ENCODE measurements at places on chromosomes 2 and 18.

- no peak for DNase-seq
Observed at GRCh38 chr2:232668805-232669444, 28.2 kb upstream of the GIGYF2 start.

- DNase-seq: no peak
Observed at GRCh38 chr18:424071-424661, 76.3 kb downstream of the COLEC12 start.

DNA sequence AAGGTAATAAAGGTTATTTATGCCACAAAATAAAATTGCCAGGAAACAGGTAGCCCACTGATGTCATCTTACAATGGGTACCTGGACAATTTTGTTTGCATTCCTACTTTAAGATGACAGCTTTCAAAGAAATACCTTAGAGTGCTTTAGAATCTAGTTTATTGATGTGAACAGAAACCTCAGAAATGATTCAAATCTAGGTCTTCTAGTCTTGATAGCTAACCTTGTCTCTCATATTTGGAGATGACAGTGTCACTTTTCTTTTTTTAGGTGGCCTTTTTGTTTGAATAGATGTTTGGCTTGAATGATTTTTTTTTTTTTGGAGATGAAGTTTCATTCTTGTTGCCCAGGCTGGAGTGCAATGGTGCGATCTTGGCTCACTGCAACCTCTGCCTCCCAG is 69.1 kb downstream of the PIK3C3 start:
- DNase-seq: no peak

GRCh38 chr2:182038576-182038975 is 52.9 kb downstream of the PPP1R1C start:
- DNase-seq: no peak

DNA sequence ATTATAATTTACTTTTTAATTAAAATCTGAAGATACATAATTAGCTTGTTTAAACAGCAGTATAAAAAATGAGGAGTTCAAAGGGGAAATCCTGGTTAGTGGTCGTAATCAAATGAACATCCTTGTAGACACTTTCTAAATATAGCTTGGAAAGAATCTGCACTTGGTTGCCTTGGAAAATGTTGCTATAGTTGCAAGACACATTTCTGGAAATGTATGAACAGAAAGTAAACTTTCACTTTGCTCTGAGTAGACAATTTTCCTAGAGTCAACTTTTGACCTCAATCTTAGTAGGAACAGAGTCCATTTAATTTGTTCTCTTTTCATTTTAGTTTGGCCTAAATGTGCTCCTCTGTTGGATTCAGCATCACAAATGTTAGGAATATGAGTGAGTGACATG is 38.3 kb downstream of the GCA start:
- no peak for DNase-seq

GRCh38 chr2:43391201-43391877 is 164.9 kb upstream of the ZFP36L2 start:
- DNase-seq: no peak

DNA sequence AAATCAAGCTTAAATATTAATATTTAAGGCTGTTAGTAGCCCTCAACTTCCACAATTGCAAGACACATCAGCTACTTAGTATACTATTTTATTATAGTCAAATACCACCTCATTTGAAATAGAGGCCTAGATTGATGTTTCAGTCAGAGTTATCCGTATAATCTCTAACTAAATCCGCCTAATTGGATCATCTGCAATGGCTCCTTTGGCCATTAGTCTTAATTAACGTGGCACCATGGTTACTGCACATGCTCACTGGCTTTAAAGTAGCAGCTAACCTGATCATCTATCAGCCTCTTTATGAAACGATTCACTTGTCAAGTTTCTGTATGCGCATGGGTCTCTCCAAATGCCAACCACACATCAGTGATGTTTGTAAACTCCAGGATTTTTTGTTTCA is 112.3 kb downstream of the COLEC12 start:
- peak; percentile 32 for DNase-seq

GRCh38 chr2:206518997-206519396 is 75.7 kb downstream of the ADAM23 start:
- no peak for DNase-seq

DNA sequence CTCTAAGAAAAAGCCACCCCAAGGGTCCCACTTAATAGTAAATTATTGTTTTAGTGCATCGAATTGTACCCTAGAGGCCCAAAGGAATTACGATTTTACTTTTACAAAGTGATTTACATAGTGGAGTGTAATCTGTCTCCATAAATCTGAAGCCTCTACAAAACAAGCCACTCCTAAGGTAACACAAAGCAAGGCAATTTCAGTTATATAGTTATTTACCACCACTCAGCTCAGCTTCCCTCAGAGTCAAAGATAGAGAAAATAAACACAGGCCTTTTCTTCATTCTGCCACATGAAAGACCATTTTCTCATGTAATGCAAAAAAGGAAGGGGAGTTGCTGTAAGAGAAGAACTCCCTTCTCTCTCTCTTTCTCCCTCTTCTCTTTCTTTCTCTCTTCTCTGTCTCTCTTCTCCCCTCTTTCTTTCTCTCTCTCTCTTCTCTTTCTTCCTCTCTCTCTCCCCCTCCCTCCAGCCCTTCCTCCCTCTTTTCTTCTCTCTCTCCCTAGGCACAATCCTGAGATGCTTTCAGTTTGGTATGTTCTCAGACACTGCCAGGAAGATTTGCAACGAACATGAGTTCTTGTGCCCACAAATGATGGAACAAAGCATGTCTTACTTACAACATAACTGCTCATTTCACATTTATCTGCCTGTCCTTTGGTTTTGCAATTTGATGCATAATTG is 264.5 kb downstream of the BCL2 start:
- no peak for DNase-seq

DNA sequence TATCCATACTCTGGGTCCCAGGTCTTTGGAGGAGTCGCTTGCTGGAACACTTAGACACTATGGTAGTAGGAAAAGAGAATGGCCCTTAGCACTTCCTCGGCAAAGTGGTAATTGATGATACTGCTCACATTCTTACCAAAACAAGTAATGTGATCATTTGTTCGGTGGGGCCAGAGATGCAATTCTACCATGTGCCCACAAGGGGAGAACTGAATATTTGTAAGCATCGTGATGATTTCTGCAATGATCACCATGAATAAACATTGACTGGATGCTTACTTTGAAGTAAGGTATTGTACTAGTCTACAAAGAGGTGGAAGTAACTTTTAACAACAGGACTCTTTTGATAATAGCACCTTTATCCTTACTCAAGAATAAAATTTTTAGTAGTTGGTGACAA is 109.7 kb downstream of the CD8B2 start:
- DNase-seq: no peak

- DNase-seq: no peak
Observed at GRCh38 chr2:151070253-151070652, 191.4 kb downstream of the RBM43 start.

DNA sequence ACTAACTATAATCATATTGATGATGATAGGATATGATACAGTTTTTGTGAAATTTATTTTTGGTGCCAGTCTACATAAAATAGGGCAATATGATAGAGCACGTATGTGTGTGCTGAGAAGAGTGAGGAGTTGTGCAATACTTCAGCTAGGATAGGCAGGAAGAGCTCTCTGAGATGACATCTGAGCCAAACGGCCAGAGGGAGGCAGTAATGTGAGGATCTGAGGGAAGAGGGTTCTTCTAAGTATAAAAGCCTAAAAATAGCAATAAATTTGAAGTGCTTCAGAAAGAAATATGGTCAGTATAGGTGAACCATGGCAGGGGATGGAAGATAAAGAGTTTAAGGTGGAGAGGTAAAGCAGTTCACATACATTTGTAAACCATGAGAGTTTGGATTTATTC is 102.5 kb downstream of the OLA1 start:
- DNase-seq: no peak

GRCh38 chr2:205773989-205774388 is 91.7 kb downstream of the NRP2 start:
- DNase-seq: no peak

- no peak for DNase-seq
Observed at GRCh38 chr2:229032608-229033234, 238.4 kb downstream of the PID1 start.

DNA sequence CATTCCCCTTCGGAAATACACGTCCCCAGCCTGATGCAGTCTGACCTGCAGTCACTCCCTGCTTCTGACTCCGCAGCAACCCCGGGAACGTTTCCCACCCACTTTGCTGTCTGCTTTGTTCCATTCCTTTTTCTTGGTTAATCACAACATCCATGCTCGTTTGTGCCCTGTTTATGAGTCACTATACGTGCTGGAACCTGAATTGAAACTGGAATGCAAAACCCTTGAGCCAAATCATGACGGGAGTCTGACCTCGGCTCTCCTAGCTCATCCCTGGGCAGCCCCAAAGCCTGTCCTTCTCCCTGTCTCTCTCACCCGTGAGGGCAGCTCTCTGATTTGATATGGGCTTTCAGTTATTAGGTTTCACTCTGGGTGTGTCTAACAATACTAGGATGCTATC is 57.1 kb upstream of the RNF152 start:
- DNase-seq: no peak

GRCh38 chr2:132876745-132877391 is 206.9 kb upstream of the LYPD1 start:
- DNase-seq: no peak

DNA sequence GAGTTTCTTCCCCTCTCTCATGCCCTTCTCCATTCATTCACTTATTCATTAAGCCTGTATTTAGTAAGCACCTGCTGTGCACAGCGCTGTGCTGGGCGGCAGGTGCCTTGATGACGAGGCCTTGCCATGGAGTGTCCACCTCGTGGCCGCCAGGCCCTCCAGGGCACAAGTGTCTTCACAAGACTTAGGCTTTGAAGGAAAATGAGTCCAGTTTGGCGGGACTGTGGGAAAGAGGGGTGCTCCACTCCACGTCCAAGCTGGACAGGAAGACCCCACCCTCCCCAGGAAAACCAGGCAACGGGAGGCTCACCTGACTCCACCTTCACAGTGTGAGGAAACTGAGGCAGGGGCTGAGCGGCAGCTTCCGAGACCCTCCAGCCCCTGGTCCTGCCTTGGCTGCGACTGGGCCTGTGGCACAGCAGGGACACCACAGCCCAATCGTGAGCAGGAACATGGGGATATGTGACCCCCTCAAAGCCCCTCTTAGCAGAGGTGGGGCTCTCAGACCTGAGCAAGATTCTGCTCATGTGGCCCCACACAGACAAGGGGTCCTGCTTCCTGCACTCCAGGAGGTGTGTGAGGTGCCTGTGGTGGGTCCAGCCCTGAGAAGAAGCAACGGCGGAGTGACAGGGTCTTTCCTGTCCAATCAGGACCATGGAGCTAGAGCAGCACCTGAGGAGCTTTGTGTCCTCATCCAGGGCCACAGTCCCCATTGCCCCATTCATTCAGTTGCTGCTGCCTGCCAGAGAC is 110.3 kb upstream of the ODC1 start:
- no peak for DNase-seq

- no peak for DNase-seq
Observed at GRCh38 chr2:237968048-237968862, 1.4 kb downstream of the UBE2F start.

- DNase-seq: no peak
Observed at GRCh38 chr2:28095622-28096021, 205.1 kb downstream of the BABAM2 start.

DNA sequence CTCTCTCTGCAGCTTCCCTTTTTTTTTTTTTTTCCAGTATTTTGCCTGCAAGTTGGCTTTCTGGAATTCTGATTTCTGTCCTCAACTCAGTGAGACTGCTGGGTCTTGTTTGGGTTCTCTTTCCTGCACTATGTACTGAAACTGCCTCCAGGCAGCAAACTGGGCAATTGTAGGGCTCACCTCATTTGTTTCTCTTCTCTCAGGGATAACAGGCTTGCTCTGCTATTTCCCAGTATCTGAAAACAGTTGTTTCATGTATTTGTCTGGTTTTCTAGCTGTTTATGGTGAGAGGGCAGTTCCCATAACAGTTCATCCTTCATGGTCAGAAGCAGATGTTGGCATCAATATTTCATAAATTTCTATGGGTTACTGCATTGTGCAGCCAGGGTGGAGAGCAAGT is 206.0 kb downstream of the CYRIA start:
- DNase-seq: no peak

DNA sequence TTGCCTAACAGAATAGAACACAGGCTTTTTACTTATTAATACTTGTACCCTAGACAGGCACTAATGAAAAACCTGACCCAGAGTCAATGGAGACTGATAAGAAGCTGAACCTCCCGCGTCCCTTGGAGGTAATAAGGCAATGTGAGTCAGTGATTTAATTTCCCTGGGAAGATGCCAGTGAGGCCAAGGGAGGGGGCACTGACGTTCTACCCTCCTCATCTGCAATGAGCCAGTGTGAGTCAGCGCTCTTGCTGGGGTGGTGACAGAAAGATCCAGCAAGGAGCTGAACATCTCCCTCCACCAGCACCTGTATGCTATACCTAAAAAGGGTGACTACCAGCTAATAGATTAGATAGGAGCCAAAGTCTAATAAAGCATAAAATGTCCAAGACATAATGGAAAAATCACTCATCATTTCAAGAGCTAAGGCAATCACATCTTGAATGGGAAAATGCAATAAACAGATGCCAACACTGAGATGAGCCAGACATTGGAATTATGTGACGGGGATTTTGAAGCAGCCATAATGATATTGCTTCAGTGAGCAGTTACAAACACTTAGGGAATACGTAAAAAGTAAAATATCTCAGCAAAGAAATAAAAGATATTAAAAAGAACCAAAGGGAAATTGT is 116.9 kb downstream of the TPGS2 start:
- peak; percentile 60 for DNase-seq

DNA sequence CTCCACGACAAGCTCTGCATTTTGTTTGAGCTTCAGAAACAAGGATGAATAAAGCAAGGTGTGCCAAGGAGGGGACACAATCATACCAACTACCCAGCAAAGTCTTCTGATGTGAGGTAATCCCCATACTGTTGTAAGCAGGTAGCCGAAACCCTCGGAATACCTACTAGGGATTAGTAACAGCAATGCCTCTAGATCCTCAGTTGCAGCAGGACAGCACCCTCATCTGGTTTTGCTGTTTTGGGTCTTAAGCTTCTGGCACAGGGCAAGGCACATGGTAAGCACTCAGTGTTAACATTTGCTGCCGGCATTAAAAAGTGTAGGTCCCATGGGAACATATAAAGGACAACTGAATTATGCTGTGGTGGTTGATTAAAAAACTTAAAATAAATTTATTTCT is 16.0 kb upstream of the LINC00305 start:
- no peak for DNase-seq

DNA sequence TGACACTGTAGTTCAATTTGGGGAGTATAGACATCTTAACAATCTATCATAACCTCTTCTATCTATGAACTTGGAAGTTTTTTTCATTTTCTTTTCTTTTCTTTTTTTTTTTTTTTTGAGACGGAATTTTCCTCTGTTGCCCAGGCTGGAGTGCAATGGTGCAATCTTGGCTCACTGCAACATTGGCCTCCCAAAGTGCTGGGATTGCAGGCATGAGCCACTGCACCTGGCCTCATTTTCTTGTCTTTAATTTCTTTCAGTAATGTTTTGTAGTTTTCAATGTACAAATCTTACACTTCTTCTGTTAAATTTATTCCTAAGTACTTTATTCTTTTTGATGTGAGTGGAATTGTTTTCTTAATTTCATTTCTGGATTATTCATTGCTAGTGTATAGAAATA is 14.6 kb downstream of the ASAP2 start:
- no peak for DNase-seq

GRCh38 chr18:13638719-13639595 is 87.4 kb downstream of the FAM210A start:
- no peak for DNase-seq
